ENCODE measurements at places on chromosomes 2 and 18.

- no peak for DNase-seq
Measured at GRCh38 chr2:227813229-227813561, 447 bp upstream of the CCL20 start.

GRCh38 chr2:186503827-186504606 lies 18.0 kb downstream of the ZC3H15 start:
- no peak for DNase-seq

GRCh38 chr18:13382366-13382953 lies 163.9 kb downstream of the LDLRAD4 start:
- no peak for DNase-seq

DNA sequence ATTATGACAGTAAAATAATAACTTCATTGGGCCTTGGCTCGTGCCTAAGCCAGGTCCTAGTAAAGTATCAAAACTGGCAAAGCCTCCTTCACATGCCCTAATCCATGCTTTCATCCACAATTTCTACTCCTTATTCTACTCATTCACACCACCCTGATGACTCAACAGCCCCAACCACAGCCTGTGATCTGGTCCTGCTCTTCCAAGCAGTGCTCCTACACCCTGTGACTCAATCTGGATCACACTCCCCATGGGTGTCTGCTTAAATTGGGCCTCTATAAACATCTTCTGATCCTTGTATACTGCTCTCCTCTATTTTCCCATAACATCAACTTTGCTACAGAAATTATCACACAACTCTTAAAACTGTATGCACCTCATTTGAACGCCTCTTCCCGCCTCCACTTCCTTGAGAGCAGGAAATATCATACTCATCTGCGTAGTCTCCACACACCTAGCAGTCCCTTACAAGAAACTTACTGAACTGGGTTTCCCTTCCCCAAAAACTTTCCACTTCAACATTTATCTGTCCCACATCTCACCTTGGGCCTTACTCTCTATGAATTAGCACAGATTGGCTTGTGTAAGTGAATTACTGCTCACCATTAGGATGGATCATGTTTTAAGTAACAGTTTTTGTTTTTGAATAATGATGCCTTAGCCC lies 15.9 kb downstream of the GTF3C3 start:
- no peak for DNase-seq

GRCh38 chr2:152200565-152201465 lies 25.3 kb upstream of the STAM2 start:
- DNase-seq = no peak

DNA sequence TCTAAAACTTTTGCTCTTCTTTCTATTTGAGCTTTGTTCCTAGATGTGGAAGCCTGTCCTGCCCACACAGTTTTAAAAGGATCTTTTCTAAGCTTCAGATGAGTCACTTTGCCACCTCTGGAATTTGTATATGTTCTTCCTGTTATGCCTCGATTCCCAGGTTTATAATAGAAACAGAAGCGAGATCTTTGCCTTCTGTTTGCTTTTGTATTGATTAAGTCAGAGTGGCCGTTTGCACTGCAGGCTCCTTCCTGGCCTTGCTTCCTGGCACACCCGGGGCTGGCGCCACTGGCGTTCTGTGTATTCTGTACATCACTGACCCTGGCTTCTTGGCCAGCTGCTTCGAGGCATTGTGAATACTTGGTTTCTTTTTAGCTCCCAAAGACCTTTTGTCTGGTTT lies 91.8 kb downstream of the MTCL1 start:
- DNase-seq = no peak

- peak; percentile 15 for DNase-seq
Measured at GRCh38 chr2:64652231-64653108, 1.2 kb downstream of the SERTAD2 start.

- no peak for DNase-seq
Measured at GRCh38 chr18:67475673-67476072, 40.8 kb downstream of the DSEL start.

DNA sequence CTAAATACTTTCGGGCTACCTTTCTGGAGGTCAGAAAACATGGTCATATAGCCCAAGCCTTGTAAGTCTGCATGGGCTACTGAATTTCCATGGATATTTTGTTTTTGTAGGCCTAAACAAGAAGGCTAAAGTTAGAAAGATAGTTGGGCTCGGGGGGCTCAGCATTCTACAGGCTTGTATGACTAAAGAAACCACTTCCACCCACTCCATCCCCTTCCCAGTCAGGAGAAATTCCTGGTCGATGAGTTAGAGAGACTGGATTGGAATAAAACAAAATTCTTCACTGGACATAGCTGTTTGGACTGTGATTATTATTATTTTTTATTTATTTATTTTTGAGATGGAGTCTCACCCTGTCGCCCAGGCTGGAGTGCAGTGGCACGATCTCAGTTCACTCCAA lies 539.4 kb upstream of the TNP1 start:
- no peak for DNase-seq

- DNase-seq = no peak
Measured at GRCh38 chr2:232869138-232870017, 686 bp upstream of the SNORC start.

- DNase-seq = no peak
Measured at GRCh38 chr2:51795248-51795888, 763.4 kb upstream of the NRXN1 start.

DNA sequence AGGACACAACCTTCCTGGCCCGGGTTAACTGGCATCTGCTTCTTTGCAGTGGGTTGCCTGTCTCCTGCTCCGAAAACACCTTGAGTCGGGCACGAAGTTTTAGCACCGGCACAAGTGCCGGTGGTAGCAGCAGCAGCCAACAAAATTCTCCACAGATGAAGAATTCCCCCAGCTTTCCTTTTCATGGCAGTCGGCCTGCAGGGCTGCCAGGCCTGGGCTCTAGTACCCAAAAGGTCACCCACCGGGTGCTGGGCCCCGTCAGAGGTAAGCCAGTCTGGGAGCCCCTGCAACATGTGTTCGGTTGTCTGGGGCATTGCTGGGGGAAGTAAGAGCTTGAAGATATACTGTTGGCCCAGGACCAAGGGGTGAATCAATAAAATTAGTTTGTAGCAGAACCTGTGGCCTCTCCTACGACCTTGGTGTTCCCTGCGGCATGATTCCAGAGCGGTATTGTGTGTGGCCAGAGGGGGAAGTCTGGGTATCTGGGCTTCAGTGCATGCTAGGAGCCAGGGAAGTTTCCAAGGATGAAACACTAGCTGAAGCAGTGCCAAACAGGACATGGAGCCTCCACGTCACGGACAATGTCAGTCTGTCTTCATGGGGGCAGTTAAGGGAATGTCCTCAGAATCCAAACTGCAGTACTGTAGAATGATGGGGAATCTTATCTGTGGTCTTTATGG lies 7.8 kb downstream of the AGBL5 start:
- no peak for DNase-seq

DNA sequence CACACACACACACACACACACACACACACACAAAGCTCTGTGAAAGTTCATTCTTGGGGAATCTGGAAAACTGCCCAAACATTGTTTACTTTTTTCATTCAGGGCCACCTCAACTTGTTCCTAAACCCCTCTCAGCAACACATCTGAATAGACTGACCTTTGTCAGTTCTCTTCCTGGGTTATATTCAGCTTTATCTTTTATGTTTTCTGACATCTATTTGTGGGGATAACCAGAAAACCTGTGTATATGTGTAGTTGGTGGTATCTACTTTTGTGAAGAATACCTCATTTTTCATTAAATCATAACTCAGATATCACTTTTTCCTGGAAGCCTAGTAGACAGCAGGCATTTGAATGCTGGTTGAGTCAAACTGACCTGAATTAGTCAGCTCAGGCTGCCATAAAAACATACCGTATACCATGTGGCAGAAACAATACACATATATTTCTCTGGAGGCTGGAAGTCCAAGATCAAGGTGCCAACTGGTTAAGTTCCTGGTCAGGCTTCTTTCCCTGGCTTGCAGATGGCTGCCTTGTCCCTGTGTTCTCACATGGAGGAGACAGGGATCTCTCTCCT lies 11.0 kb upstream of the RNF144A start:
- no peak for DNase-seq

- DNase-seq = no peak
Measured at GRCh38 chr2:227545990-227546389, 52.7 kb upstream of the SCYGR2 start.

DNA sequence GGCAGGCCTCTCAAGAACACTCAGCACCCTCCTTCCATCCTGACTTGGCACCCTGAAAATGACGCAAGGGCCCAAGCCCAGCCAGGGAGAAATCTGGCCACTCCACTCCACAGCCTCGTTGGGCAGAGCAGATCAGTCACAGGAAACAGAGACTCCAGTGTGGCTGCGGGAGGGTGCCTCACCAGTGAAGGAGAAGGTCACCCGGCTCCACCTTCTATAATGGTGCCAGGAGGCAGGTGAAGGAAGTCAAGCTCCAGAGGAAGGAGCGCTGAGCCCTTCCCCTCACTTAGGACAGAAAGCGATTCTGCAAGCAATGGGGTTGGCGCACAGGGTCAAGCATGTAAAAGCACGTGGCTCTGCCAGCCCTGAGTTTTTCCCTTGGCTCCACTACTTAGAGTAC lies 35.3 kb downstream of the CRACDL start:
- no peak for DNase-seq

DNA sequence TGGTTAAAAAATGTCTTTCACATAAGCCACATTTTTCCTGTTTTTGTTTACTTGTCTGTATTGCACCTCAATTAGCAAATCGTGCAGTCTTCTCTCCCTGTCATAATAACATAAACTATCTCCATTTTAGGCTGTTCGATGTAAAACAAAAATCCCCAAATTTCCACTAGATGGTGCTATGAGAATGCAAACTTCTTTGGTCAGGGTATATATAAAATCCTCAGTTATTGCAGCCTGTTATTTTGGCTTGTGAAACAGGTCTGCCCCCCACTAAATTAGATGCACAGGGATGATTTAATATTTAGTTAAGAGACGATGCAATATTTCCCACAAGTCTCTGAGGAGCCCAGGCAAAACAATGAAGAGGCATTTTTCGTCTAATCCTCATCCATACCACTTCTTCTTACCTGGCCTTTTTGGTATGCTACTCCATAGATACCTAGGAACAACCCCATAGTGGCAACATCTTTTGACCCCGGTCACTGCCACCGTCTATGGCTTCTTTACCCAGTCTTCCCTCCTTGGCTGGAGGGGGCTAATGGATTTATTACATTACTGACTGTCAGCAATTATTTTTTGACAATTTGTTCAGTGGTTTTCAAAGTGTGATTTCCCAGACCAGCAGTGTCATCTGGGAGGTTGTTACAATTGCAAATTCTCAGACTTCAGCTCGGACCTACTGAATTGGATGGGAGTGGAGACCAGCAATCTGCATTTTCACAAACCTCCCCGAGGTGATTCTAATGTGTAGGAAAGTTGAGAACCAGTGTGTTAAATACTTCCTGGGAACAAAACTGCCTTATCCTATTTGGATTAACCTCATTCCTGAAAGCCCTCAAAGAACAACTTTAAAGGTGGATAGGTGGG lies 117.4 kb upstream of the CWC22 start:
- DNase-seq = no peak

DNA sequence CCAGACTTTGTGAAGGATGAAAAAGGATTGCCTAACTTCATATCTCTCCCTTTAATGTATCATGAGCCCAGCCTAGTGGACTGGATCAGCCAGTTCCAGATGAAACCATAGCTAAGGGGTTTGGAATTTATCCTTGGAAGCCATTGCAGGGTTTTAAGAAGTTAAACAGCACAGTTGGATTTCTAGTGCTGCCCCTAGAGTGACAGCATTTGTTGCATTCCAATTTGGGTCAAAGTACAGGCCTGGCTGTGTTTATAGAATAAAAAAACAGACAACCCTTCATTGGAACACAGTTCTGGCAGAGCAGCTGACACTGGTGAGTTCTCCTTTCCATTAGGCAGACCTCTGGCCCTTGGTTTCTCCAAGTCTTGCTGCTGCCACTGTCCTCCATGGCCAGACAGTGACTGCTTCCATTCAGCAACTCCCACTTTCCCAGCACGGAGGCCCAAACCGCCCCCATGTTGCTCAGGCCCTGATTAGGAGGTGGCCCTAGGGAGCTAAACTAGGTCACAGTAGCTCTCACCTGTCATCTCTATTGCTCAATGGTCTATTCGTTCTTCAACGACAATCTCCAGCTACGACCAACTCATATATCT lies 8.0 kb downstream of the GPR39 start:
- no peak for DNase-seq

GRCh38 chr2:156553714-156554442 lies 117.7 kb downstream of the GPD2 start:
- DNase-seq = no peak

DNA sequence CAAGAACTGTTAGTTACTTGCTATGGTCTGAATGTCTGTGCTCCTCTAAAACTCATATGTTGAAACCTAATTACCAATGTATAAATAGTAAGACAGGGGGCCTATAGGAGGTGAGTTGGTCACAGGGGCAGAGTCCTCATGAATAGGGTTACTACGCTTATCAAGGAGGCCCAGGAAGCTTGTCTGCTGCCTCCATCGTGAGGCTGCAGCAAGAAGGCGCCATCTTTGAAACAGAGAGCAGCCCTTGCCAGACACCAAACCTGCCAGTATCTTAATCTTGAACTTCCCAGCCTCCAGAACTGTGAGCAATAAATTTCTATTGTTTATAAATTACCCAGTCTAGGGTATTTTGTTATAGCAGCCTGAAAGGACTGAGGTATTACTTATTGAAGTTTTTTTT lies 79.1 kb downstream of the TGIF1 start:
- no peak for DNase-seq

DNA sequence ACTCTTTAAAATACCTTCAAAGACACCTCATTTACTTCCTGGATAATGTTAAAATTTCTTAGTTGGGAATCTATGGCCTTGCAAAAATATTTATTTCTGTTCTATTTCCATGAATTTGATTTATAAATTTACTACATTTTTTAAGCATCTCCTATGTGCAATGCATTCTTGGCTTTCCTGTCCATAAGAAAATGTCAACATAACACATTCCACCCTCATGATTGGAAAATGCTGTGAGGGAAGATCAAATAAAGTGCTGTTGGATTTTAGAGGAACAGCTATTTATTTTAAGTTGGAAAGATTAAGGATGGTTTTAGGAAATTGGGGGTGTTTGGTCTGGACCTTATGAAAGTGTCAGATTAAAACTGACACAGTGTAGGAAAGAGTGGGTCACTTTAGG lies 45.4 kb upstream of the MC4R start:
- DNase-seq = no peak

GRCh38 chr2:2855297-2855696 lies 522.3 kb downstream of the EIPR1 start:
- no peak for DNase-seq

GRCh38 chr2:183533021-183533420 lies 408.8 kb downstream of the NUP35 start:
- no peak for DNase-seq

DNA sequence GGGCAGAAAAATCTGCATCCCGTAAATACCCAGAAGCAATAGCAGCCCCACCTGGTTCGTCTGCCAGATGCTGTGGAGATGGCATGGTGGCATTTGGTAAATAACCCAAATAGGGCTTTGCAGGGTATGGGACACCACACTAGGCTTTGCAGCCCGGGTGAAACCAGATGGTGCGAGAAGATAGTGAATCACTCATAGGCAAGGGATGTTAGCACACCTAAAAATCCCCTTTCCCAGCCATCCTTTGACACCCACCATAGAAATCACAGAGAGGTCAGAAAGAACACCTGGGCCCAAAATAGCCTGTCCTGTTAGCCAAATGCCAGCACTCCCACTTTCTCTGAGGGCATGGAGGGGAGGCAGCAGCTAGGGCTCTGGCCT lies 47.6 kb downstream of the BCL11A start:
- DNase-seq = no peak

All from activated CD4-positive, alpha-beta T cell treated with anti-CD3 and anti-CD28 coated beads for 4 hours (primary cell).